ENCODE measurements at places on chromosomes 6 and 20.
A peak's percentile ranks its signal among the peaks of the same experiment; 100 is the strongest.

DNA sequence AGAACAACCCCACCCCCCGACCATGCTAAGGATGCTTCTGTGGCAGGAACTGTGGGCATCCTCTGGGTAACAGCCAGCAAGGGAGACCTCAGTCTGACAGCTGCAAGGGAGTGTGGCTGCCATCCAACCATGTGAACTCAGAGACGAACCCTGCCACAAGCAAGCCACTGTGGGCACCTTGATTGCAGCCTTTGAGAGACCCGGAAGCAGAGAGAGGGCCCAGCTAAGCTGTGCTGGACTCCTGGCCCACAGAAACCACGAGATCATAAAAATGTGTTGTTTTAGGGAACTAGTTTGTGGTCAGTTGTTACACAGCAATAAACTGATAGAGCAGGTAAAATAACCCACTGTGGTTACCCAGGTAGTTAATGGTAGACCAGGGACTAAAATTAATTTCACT lies 414.6 kb downstream of the CDH26 start:
- DNase-seq = no peak

- no peak for DNase-seq
Measured at GRCh38 chr20:53834062-53834442, 236.3 kb downstream of the BCAS1 start.

GRCh38 chr6:13184089-13184468 lies 144.3 kb downstream of the TBC1D7 start:
- DNase-seq = no peak

DNA sequence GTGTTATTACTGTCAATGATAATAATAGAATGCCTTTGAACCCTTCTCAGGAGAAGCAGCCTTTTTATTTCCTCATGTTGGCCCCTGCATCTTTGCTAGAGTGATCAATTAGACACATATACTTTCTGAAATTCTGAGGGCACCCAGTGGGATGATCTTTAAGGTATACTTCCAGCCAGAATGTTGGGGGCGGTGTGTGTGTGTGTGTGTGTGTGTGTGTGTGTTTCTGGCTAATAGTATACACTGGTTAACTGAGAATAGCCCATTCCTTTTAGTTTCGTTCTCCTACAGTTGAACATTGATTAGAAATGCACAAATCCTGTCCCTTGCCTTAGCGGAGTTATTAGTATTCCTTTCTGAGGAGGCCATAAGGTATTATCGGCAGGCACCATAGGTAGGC lies 41.7 kb upstream of the CCDC167 start:
- DNase-seq = no peak

DNA sequence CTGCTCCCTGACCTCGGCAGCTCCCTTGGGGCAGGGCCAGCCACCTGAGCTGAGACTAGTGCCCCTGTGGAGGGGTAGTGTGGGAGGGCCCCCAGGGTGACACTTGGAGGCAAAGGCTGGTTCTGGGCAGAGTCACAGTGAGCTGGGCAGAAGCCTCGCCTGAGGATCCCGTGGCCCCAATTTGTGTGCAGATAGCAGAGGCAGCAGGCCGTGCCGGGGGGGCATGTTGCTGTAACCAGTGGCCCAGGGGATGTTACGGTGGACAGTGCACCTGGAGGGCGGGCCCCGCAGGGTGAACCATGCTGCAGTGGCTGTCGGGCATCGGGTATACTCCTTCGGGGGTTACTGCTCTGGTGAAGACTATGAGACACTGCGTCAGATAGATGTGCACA lies 2.9 kb downstream of the KLHDC3 start:
- no peak for DNase-seq

DNA sequence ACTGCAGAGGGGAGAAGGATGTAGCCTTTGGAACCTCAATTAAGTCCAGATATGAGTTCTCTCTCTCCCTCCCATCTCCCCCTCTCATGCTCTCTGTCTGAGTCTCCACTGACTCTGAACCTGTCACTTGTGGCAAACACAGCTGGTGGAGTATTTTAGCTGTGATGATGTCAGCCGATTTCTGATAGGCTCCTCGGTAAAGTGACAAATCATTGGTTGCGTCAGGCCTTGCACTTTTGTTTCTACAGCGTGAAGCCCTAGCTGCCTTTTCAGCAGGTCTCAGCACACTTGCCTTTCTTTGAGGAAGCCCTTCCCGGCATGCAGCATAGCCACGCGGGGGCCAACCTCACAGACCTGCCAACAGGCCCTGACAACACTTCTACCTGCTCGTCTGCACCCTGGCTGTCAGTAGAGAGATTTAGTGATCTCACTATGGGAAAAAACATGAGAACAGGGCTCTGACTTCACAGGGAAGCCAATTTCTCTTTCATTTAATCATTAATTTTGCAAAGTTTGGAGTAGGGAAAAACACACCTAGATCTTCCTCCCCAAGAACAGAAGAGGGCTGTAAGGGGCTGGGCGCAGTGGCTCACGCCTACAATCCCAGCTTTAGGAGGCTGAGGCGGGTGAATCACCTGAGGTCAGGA lies 84.4 kb downstream of the GMPR start:
- peak; percentile 54 for DNase-seq
